ENCODE measurements at places on chromosomes 4 and X. TPM values are rescaled to one million over a fixed set of nuclear protein-coding genes. Genes with fewer than 3 reads are reported as not detected.

DNA sequence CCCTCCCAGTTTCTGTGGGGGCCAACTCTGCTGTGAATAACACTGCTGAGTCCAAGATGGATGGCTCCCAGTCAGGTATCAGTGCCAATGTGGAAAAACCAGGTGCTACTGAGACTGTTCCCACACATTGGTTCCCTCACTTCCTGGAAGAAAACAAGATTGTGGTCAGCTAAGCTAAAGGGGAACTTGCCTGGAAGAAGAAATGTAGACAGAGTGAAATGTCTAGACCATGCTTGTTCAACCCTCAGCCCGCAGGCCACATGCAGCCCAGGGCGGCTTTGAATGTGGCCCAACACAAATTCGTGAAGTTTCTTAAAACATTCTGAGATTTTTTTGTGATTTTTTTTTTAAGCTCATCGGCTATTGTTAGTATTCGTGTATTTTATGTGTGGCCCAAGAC, 28.6 kb upstream of the UTP14A start:
- no peak for DNase-seq

DNA sequence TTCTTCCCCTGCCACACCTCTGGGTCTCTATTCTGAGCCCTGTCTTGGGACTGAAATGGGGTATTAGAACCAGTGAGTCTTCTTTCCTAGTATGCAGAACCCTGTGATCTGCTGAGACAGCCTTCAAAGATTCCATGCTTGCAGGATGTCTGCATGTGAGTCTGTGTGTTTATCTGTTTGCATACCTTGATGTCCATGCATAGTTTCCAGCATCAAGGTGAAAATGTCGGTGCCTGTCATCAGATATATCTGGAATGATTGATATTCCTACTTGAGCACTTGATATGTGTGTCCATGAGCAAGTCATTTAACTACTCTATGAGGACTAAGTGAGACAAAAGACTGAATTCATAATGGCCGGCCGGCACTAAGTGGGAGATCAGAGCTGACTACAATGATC, 117.0 kb upstream of the HS3ST1 start:
- DNase-seq = no peak

GRCh38 chr4:93748373-93749291, 79.9 kb upstream of the ATOH1 start:
- no peak for DNase-seq

- DNase-seq = peak; percentile 59
Observed at GRCh38 chrX:153727123-153727931, 2.7 kb downstream of the ABCD1 start.

DNA sequence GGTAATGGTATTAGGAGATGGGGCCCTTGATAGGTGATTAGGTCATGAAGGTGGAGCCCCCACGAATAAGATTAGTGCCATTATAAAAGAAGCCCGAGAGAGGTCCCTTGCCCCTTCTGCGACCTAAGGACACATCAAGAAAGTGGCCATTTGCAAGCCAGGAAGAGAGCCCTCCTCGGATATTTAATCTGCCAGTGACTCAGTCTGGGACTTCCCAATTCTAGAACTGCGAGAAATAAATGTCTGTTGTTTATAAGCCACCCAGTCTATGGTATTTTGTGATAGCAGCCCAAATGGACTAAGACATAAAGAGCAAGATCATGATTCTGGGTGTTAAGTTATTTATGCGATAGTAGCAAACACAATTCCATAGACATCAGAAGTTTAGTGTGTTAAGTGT, 192.2 kb downstream of the LDB2 start:
- DNase-seq = no peak

GRCh38 chrX:30597216-30598012, 19.8 kb upstream of the TASL start:
- no peak for DNase-seq

DNA sequence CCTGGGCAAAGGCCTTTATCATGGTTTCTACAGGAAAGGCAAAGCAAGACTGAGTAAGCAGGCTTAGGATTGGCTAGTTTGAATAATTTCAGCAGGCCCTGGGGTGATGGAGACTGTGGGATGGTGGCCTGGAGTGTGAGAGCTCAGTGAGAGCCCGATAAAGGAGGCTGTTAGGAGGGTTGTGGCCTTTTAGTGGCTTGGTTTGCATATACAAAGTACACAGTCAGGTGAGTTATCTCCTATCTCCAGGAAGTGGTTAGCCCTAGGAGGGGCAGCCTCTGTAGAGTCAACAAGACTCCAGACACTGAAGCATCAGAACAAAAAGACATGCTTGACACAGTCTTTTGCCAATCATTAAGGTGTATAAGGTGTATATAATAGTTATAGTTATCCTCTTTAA, 157.2 kb downstream of the CFAP299 start:
- peak; percentile 75 for DNase-seq

DNA sequence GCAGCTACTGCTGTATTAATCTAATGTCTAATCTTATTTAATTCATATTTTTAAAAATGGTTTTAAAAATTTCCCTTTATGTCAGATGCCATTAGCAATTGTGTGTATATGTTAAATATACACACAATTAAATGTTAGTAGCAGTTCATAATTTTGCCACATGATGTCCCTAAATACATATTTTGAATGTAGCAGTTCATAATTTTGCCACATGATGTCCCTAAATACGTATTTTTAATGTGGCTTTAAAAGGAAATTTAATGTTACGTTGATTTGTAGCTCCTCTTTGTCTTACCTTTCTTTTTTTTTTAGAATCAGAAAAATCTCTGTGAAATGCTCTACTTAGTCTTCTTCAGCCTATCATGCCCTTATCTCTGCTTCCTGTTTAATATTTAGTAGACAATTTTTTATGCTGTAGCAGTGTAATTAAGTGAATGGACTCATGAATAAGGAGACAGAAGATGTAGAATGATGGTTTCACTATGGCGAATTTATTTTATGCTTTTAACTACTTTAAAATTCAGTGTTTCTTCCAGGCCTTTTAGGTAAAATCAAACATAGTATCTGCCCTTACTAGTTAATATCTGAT, 26.1 kb downstream of the RBM46 start:
- peak; percentile 40 for DNase-seq

- DNase-seq = no peak
Observed at GRCh38 chr4:47484168-47484567, 907 bp upstream of the ATP10D start.

DNA sequence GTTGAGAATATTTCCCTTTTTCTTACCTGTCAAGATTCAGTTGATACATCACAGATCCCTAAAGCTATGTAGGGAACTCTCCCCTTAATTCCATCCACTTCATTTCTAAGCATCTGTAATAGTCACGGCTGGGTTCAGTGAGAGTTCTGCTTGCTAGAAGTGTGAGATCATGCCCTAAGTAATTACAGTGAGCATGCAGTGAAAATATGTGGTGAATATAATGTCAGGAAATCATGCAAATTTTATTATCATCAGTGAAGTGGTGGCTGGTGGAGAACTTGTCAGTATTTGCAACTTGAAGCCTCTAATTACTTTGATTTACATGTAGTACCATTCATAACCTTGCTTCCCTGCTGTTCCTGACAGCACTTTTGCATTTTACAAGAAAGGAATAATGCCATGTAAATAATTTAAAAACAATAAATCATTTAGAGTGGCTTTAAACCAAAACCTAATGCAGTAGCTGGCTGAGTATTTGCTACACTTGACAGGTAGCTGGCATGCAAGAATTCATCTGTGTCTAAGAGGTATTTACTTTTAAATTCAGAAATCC, 28.3 kb upstream of the CFAP299 start:
- no peak for DNase-seq

DNA sequence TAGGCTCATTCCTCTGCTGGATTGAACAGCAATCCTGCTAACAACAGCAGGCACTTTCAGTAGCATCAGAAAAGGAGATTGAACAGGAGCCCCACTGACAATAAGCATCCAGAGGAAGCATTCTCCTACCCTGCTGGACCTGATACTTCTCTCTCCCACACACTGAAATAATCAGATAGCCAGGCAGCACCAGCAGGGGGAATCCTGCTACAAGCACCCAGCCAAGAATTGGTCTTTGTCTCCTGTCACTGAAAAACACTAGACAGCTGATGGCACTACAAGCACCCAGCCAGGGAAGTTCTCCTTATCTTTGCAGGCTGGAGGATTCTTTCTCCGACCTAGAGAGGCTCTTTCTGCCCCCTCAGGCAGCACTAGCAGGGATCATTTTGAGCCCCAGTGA, 444.3 kb upstream of the GRIA3 start:
- DNase-seq = no peak

DNA sequence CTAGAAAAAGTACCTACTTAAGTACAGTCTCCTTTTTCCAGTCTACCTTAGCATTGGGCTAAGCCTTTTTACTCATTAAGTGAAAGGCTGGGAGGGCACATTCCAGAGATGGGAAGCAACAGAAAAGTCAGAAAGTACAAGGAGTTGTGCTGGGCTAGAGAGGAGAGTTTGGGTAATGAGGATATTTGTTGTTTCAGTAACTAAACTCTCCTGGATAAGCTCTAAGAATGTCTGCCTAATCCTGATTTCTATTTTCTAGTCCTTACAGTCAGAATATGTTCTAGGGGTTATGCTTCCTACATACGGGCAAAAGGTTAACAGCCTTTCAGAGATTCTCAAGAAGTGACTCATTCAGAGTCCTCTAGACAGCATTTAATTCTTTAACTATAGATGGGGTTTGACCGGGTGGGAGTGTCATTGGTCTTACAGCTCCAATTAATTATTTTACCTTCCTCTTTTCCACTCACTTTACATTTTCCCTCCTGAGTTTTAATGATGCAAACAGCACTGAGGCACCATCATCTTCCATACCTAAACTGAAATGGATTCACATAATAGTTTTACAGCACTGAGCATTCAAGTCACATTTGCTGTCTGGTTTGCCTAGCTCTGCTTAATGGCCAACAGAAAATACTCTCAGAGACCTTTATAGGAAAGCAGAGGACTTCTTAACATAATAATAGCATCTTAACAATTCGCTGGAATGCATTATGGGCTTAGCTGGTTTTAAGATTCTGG, 42.9 kb downstream of the USP26 start:
- peak; percentile 5 for DNase-seq

MTNR1A gene
- not detected for polyA plus RNA-seq

USP17L28 gene
- not detected for polyA plus RNA-seq

STPG2 gene
- polyA plus RNA-seq = not detected

NMU gene
- 0.24 TPM for polyA plus RNA-seq

AMELX gene
- polyA plus RNA-seq = not detected

SAGE1 gene
- polyA plus RNA-seq = not detected

NDST3 gene
- polyA plus RNA-seq = 0.77 TPM

Data from small intestine (tissue), 16 donors.